WTC11 (cell line): ENCODE measurements at places on chromosomes 2 and 18. TPM values are rescaled to one million over a fixed set of nuclear protein-coding genes. Genes with fewer than 3 reads are reported as not detected.

REG1A gene
- 4.8 to 8.2 TPM (median 5.2 TPM) in 3 replicates for total RNA-seq

ZNF532 gene
- total RNA-seq, result 171 to 185 TPM (median 181 TPM) in 3 replicates

AOX1 gene
- 3.6 to 5.4 TPM (median 4.8 TPM) in 3 replicates for total RNA-seq

FIGN gene
- 19.4 to 23.8 TPM (median 23.1 TPM) in 3 replicates for total RNA-seq

CENPA gene
- total RNA-seq, result 37.4 to 45.6 TPM (median 40.2 TPM) in 3 replicates

SMAD2 gene
- total RNA-seq, result 104 to 105 TPM (median 105 TPM) in 3 replicates

LONRF2 gene
- total RNA-seq, result 0.33 to 0.57 TPM (median 0.55 TPM) in 3 replicates

PPP1R1C gene
- total RNA-seq, result 3.4 to 8.7 TPM (median 3.7 TPM) in 3 replicates

GRCh38 chr2:238231251-238231793, 8.5 kb downstream of the HES6 start:
- H3K36me3 ChIP-seq, result no peaks in the 10 kb centered on the region
- H3K4me1 ChIP-seq, result peaks cover 14% of the 10 kb centered on the region
- H3K27ac ChIP-seq, result no peak overlapping the region
- peak; percentile 84 for DNase-seq

- no peak overlapping the region for H3K27ac ChIP-seq
- H3K4me1 ChIP-seq, result no peaks in the 10 kb centered on the region
- peaks cover 4% of the 10 kb centered on the region for H3K27me3 ChIP-seq
- H3K4me3 ChIP-seq, result no peak overlapping the region
- DNase-seq, result no peak
Observed at GRCh38 chr2:238709325-238710025, 138.4 kb upstream of the TWIST2 start.

- no peak overlapping the region for H3K27ac ChIP-seq
- H3K27me3 ChIP-seq, result no peaks in the 10 kb centered on the region
- H3K36me3 ChIP-seq, result no peaks in the 10 kb centered on the region
- H3K4me1 ChIP-seq, result peaks cover 26% of the 10 kb centered on the region
- no peak for DNase-seq
Observed at GRCh38 chr18:68494802-68495581, 219.9 kb downstream of the TMX3 start.

GRCh38 chr2:145413261-145414030, 893.5 kb upstream of the ZEB2 start:
- no peak for DNase-seq
- no peaks in the 10 kb centered on the region for H3K4me1 ChIP-seq
- H3K4me3 ChIP-seq, result no peak overlapping the region
- no peaks in the 10 kb centered on the region for H3K27me3 ChIP-seq
- no peak overlapping the region for H3K27ac ChIP-seq

DNA sequence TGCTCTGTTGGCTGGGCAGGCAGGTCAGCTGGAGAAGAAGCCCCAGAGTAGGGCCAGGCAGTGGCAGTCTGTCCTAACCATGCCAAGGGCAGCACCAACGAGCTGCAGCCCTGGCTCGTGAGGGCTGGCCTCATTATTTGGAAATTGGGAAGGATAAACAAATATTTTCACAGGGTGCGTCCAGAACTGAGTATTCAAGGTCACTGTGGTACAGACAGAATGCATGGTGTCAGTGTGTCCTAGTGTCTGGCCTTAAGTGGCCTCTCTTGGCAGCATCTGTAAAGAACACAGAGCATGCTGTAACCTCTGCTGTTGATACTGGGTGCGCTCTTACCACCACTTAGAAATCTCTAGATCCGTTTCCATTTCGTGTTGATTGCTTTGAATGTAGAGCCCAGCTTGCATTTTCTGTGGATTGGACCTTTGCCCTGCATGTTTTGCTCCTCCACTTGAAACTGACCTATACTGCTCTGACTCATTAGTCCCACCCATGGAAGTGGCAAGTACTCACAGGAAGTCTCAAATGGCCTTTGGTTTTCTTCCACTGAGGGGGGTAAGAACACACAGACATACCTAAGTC, 88.2 kb downstream of the GREB1L start:
- no peak for DNase-seq
- no peaks in the 10 kb centered on the region for H3K36me3 ChIP-seq
- H3K4me1 ChIP-seq, result peaks cover 36% of the 10 kb centered on the region
- H3K4me3 ChIP-seq, result no peak overlapping the region
- H3K27me3 ChIP-seq, result peaks cover 9% of the 10 kb centered on the region

DNA sequence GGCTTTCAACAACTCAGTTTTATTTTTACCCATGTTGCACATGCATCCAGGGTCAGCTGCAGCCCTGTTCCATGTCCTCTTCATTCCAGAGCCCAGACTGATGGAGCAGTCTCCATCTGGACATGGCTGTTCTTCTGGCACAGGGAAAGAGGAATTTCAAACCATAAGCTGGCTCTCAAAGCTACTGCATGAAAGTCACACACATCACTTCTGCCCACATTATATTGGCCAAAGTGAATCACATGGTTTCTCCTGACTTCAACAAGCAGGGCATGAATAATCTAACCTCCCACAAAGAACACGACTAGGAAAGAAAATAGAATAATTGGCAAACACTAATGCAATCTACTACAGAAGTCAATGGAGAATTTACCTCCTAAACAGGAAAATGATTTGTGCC, 94.2 kb downstream of the FTCDNL1 start:
- peaks cover 10% of the 10 kb centered on the region for H3K4me1 ChIP-seq
- peaks cover 12% of the 10 kb centered on the region for H3K36me3 ChIP-seq
- H3K4me3 ChIP-seq, result no peak overlapping the region
- no peak for DNase-seq

GRCh38 chr2:178251151-178251955, 57.0 kb downstream of the OSBPL6 start:
- H3K36me3 ChIP-seq, result no peaks in the 10 kb centered on the region
- H3K4me1 ChIP-seq, result peaks cover 27% of the 10 kb centered on the region
- H3K4me3 ChIP-seq, result no peak overlapping the region
- no peaks in the 10 kb centered on the region for H3K27me3 ChIP-seq

DNA sequence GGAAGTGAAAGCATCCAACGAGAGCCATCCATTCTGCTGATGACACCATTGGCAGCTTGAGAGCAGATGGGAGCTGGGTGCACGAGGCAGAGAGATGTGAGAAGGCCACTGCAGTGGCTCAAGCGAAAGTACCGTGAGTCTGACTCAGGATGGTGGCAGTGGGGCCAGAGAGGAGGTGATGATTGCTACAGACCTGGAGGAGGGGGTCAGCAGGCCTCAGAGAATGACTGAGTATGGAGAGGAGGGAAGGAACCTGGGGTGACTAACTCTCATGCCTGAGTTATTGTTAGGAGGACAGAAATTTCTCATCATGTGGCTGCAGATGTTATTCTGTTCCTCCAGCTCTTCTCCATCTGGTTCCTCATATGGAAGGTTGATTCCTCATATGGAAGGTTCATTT, 8.8 kb upstream of the ZBTB7C start:
- no peaks in the 10 kb centered on the region for H3K36me3 ChIP-seq
- H3K4me1 ChIP-seq, result peaks cover 21% of the 10 kb centered on the region
- peaks cover 61% of the 10 kb centered on the region for H3K27me3 ChIP-seq
- no peak for DNase-seq

- DNase-seq, result no peak
- peaks cover 10% of the 10 kb centered on the region for H3K36me3 ChIP-seq
- H3K4me1 ChIP-seq, result peaks cover 21% of the 10 kb centered on the region
- no peak overlapping the region for H3K4me3 ChIP-seq
- peaks cover 30% of the 10 kb centered on the region for H3K27me3 ChIP-seq
- H3K27ac ChIP-seq, result no peak overlapping the region
Observed at GRCh38 chr2:239443666-239444567, 43.1 kb upstream of the HDAC4 start.

DNA sequence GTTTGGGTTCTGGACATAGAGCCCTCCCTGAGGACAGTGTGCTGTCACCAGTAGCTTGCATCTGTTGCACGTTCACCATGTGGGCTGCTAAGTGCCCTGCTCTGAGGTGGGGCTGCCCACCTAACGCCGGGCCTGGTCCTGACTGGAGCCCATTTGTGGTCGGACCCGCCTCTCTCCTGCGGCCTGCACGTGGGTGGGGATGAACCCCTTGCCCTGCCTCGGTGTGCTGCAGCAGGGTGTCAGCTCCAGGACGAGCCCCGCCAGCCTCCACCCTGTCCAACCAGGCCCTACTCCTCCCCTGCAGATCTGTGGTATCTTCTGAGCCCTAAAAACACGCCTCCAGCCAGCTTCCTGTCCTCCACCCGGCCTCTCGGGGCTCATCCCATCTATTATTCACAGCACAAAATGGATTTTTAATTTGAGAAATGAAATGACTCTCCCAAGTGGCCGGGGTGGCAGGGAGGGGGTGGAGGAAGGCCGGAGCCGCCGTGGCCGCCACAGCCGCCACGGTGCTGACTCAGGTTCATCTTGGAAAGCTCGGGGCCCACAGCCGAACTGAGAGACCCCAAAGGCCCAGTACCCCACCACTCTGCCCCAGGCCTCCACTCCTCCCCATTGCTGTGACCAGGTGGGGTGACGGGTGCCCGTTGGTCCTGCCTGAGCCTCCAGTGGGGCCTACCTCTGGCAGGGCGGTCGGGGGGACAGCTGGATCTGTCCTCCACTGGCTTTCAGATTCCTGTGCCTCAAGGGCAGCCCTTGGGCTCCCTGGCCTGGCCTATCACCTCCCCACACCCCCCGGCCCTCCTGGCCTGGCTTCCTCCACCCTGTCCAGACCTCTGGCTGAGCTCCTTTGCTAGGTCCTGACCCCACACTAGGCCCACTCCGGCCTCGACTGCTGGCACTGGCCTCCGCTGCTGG, 2.8 kb upstream of the ECEL1 start:
- no peak overlapping the region for H3K27ac ChIP-seq
- DNase-seq, result no peak
- H3K27me3 ChIP-seq, result peaks cover 43% of the 10 kb centered on the region
- H3K36me3 ChIP-seq, result no peaks in the 10 kb centered on the region
- H3K4me3 ChIP-seq, result no peak overlapping the region

GRCh38 chr2:227125506-227125905, 38.5 kb downstream of the COL4A4 start:
- H3K27me3 ChIP-seq, result no peaks in the 10 kb centered on the region
- H3K36me3 ChIP-seq, result no peaks in the 10 kb centered on the region
- H3K4me3 ChIP-seq, result no peak overlapping the region
- H3K27ac ChIP-seq, result no peak overlapping the region
- DNase-seq, result peak; percentile 65
- peaks cover 9% of the 10 kb centered on the region for H3K4me1 ChIP-seq

DNA sequence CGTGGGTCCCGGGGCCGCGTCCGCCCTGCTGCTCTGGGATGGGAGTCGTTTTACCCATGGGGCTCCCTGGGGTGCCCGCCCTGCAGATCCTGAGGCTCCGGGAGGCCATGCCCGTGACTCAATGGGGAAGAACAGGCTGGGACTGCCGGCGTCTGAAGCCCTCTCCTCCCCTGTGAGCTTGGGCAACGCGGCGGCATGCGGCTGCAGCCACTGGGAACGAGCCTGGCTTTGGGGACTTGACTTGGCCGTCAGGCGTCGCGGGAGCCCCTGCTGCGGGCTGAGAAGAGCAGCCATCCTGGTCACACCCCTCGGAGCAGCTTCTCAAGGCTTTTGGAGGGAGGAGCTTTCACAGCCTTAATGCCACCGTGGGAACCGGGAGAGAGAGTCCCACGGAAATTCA, 126.9 kb upstream of the CTDP1 start:
- H3K27ac ChIP-seq, result no peak overlapping the region
- H3K36me3 ChIP-seq, result no peaks in the 10 kb centered on the region
- no peaks in the 10 kb centered on the region for H3K27me3 ChIP-seq
- no peaks in the 10 kb centered on the region for H3K4me1 ChIP-seq
- no peak for DNase-seq
- H3K4me3 ChIP-seq, result no peak overlapping the region

DNA sequence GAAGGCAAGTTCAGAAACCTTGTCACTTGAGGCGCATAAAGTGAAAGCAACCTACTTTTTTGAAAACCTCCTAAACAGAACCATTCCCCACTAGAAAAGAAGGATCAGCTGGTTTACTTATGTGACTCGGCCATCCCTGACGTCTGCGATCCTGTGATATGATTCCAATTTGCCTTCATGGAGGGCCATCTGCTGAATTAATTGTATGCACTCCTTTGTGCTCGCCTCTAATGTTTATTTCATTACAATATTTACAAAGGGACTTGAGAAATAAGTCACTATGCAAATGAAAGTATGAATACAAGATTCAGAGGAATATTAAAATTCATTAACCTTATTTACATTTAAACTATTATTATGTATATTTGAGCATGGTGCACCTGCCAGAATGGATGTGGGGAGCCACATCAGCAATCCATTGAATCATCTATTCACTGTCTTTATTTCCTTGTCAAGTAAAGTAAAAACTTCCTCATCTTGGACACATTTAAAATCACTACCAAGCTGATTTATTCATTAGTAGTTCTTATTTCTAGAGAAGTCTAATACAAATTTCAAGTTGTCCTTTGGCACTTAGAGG, 96.5 kb downstream of the RBM43 start:
- H3K4me3 ChIP-seq, result no peak overlapping the region
- peaks cover 4% of the 10 kb centered on the region; the same call in 1 of the 2 replicates for H3K27me3 ChIP-seq
- H3K4me1 ChIP-seq, result peaks cover 41% of the 10 kb centered on the region
- no peaks in the 10 kb centered on the region for H3K36me3 ChIP-seq

DNA sequence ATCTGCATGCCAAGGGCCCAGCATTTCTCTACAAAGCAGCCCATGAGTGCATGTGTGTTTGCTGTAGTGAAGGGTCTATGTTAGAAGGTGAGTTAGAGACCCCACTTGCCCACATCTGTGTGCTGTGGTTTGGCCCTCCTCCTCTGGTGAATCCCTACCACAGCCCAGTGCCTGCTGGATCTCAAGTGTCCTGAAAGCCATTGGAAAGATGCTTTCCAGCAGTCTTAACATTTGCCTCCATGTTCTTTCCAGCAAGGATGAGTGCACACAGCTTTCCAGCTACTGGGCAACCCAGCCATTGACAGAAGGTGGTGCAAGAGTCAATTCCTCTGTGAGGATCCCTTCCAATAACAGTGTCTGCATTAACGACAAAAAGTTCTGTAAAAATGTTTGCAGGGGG, 13.6 kb downstream of the CRIM1 start:
- no peaks in the 10 kb centered on the region for H3K36me3 ChIP-seq

GRCh38 chr18:57595347-57595746, 8.8 kb upstream of the FECH start:
- H3K27ac ChIP-seq, result no peak overlapping the region
- no peak overlapping the region for H3K4me3 ChIP-seq
- H3K36me3 ChIP-seq, result peaks cover 28% of the 10 kb centered on the region

- no peak overlapping the region for H3K27ac ChIP-seq
Observed at GRCh38 chr2:144770616-144771230, 250.8 kb upstream of the ZEB2 start.

DNA sequence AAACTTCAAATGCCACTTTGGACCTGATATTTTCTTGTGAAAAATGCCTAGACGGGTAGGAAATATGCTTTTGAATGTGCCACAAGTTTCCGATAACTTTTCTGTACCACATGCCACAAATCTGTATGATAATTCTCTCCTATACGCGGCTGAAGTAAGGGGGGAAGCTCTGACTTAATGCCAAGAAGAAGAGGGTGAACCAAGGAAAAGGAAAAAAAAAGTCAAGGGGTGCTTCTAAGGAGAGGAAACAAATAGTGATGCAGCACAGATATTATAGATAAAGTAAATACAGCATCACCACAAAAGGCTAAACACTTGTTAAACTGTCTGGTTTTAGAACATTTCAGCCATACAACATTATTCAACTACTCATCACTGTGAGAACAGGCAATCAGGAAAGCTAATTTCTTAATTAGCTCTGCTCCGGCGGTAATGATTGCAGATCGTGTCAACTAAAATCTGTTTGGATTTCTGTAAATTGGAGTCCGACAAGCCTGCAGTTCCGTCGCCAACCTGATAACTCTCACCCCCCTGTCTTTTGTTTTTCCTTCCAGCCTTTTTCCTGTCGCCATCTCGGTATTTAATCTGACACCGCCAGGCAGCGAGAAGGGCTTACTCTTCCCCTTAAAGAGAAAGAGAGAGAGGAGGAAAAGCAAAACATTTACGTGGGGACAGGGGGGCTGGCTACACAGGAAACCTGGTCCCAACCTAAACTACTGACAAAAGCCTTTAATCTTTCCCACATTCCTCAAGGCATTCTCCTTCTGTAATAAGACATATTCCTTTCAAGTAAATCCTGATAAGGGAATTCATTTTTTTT, 67.5 kb downstream of the ZEB2 start:
- peaks cover 25% of the 10 kb centered on the region for H3K27me3 ChIP-seq
- no peak overlapping the region for H3K27ac ChIP-seq
- H3K4me3 ChIP-seq, result peak overlapping the region; percentile 44
- peaks cover 67% of the 10 kb centered on the region for H3K4me1 ChIP-seq
- no peaks in the 10 kb centered on the region for H3K36me3 ChIP-seq
